ENCODE measurements at places on chromosomes 3 and 15.

- no peak for DNase-seq
These were observed 136.1 kb downstream of the CACNA1D start for GRCh38 chr3:53630547-53630946.

DNA sequence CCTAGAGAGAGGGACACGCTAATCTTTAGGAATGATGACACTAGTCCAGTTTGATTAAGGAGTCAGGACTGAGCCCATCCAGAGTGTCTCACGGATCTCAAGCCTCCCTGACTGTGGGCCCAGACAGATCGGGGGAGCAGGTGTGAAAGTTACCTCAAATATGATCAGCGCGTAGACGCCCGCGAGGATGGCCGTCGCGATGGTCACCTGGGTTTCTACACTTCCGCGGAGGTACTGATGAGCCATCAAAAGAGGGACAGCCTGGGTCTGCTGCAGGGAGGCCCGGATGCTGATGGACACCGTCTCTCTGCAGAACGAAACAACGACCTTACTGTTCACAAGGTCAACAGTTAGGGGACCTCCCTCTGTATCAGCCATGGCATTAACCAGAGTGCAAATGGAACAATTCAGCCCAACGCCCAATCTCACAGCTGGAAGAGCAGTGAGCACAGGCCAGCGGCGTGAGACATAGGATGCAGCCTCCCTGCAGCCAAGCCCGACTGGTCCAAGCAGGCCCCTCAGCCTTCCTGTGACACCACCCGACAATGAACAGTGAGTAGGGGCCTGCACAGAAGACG is 84.4 kb downstream of the OCA2 start:
- DNase-seq: no peak

DNA sequence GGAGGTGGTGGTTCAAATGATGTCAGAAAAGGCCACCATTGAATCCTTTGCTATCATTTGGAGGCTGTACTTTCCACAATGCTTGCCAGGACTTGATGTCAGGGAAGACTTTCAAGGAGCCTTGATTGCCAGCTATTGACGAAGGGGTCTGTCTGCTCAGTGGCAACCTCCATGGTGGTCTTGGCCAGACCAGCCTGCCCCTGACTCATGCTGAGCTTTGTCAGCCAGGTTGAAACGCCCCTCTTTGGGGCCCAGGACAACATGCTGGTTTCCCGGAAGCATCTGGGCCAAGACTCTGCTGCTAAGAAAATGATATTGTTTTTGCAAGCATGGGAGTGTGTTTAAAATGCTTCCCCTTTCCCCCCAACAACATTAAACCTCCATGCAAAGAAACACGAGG is 26.7 kb downstream of the CGNL1 start:
- no peak for DNase-seq

DNA sequence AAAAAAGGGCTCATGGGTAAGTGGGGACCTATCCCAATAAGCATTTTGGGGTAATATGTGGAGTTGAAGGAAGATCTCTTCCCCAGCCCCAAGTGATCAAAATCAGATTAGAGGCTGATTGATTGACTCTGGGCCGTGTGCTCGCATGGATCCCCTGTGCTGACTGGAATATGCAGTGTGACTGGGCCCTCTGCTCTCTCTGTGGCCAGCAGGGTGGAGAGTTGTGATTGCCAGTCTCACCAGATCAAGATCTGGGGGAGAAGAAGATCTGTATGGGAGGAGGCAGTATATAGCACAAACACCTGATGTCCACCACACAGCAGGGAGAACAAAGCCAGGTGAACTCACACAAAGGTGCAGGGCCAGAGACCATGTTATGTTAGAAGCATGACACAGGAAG is 8.8 kb downstream of the NUDT16 start:
- DNase-seq: no peak

DNA sequence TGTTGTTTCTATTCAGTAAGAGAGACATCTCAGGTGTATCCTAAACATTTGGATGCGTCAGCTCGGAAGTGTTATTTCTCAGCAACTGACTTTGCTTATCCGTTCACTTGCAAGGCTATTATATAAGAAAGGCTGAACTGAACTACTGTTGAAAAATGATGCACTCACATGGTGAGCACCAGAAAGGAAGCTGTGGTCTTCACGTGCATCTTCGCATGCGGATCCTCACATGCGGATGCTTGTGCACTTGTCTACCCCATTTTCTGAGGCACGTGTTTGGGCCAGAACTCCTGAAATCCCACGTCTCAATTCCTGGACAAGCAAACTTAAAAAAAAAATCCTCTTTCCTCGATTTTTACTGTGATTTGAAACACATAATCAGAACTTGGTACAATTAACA is 63.2 kb downstream of the PDZRN3 start:
- DNase-seq: no peak

GRCh38 chr3:181790561-181790960 is 78.8 kb downstream of the SOX2 start:
- DNase-seq: no peak

GRCh38 chr3:197460002-197460401 is 95.8 kb downstream of the BDH1 start:
- no peak for DNase-seq

GRCh38 chr3:23041918-23042696 is 161.0 kb upstream of the UBE2E2 start:
- no peak for DNase-seq

DNA sequence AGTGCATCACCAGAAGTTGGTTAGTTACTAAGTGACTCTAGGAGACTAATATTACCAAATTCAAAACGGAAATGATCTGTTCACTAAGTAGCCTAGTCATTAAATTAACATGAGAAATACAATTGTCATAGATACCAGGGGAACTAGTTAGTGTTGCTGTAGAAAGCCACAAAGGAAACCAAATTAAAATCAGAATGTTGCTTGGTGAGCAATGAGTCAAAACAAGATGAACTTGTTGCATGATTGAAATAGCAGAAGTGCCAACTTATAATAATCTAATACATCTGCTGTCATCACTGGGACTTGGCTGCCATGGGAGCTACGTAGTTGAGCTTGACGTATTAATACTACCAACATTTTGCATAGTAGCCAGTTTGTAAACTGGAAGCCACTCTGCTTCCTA is 458.1 kb downstream of the DIPK2A start:
- no peak for DNase-seq

- no peak for DNase-seq
These were observed 955.7 kb downstream of the TUSC7 start for GRCh38 chr3:117665296-117665695.

DNA sequence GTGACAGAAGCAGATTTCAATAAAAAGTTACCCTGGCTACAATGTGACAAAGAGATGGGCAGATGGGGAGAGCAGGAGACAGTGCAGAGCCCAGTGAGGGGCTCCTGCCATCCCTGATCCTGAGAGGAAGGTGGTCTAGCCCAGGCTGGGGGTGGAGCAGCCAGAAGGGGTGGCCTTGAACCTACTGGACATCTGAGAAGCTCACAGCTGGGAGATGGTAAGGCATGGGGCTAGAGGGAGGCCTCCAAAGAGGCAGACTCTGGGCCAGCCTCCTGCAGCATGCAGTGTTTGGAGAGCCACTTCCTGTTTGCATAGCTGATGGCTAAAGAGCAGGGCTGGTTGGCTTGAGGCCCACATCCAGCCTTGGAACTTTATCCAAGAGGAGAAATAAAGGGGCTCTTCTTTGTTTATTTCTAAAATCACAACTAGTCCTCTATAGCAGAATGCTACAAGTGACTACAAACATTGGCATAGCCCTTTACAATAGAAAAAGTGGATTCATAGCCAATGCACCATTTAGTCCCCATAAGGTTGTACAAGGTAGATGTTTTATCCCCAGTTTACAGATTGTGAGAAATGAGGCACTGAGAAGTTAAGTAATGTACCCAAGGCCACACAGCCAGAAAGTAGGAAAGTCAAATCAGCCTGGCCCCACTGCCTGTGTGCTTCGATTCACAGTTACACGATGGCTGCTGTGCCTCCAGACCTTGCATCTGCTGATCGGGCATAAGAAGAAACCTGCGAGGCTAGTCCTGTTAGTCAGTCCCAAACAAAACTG is 4.6 kb downstream of the EFCC1 start:
- DNase-seq: no peak

DNA sequence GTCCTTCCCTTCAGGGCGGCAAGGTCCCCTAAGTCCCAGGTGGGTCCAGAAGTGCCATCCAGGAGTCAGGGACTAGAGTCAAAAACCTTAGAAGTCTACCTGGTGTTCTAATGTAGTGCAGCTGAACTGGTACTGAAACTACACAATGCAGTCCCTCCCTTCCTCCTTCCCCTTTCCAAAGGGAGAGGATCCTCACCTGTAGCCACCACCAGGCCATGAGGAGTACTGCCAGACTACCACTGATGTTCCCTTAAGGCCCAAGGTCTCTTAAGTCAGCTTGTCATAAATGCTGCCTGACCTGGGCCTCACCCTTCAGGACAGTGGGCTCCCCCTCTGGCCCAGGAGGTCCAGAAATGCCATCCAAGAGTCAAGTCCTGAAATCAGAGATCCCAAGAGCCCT is 98.9 kb downstream of the ULK4 start:
- no peak for DNase-seq

DNA sequence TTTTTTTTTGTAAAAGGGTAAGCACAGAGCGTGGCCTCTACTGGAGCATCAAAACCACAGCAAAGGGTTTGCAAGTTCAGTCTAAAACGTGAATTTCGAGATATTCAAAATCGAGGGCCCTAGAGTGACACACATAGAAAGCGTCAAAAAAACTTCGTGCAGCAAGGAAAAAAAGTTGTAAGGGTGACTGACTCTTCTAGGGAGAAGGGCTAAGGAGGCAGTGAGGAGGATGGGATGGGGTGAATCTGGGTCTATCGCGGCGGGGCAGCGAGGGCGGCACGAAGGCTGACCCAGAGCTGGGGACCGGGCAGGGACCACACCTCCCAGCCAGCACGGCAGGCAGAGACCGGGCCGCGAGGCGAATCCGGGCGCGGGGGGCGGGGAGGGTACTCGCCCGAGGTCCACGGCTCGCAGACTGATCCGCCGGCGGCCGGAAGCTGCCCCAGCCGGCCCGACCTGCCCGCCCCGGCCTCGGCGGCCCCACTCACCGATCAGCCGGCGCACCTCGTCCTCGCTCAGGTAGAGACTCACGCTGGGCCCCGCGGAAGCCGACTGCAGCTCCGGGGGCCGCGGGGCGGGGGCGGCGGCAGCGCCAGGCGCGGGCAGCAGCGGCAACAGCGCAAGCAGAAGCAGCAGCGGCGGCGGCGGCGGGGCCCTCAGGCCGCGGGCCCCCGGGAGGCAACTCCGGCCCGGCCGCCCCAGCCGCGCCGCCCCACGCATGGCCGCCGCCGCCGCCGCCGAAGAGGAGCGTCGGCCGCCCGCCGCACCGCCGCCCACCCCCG is 533 bp downstream of the RYK start:
- DNase-seq: no peak

DNA sequence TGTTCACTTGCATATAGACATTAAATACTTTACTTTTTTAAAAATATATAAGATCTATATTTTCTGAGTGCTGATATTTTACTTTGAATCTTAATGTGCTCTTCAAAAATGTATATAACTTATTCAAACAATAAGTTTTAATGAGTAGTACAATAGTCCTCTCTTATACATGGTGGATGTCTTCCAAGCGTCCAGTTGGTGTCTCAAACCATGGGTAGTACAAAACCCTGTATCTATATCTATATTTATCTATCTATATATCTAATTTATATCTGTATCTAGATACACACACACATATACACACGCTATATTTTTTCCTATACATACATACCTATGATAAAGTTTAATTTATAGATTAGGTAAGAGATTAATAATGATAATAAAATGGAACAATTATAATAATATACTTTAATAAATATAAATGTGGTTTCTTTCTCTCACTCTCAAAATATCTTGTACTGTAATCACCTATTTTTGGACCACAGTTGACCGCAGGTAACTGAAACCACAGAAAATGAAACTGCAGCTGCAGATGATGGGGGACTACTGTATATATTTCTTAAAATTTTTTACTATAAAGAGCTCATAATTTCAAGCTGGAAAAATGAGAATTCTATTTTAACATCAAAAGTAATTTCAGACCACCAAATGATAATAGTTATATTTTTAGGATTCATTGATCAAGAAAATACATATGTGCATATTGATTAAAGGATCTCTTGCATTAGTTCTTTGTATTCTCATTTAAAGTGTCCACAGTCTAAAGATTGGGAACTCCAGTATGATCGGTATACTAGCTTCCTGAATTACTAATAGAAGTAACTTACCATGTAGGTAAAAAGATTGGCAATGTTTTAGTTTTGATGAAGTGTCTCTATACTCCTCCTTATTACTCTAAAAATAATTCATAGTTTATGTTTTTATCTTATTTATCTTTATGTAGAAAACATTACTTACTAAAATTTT is 215.1 kb upstream of the MLF1 start:
- no peak for DNase-seq

DNA sequence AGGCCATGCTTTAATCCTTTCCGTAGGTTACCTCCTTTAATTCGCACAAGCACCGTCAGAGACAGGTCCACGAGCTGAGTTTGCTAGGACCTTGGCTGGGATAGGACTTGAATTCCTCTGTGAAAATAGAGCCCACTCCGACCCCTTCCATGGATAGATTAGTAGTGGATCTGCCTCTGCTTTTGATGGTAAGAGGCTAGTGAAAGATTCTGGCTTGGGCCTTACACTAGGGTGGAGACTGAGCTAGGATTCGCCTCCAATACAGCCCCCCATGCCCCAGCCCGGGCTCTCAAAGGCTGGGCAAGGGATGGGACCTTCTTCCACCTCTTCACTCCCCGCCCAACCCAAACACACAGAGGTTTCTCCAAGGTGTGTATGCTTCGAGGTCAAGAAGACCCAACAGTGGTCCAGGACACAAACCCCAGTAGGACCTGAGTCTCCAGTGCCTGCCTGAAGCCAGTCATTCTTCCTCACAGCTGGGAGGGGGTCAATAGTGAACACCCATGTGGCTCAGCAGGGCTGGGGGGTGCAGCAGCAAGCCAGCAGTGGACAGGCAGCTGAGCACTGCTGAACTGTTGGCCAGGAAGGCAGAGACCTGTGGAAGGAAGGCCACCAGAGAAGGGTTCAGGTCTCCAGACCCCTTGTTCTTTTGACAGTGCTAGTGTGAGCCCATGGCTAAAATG is 75.7 kb downstream of the SPSB4 start:
- DNase-seq: no peak

GRCh38 chr15:82680200-82681102 is 29.2 kb downstream of the AP3B2 start:
- DNase-seq: no peak

GRCh38 chr3:147513785-147514184 is 104.6 kb downstream of the ZIC1 start:
- no peak for DNase-seq

- DNase-seq: no peak
These were observed 17.9 kb upstream of the LRRK1 start for GRCh38 chr15:100901296-100901695.

DNA sequence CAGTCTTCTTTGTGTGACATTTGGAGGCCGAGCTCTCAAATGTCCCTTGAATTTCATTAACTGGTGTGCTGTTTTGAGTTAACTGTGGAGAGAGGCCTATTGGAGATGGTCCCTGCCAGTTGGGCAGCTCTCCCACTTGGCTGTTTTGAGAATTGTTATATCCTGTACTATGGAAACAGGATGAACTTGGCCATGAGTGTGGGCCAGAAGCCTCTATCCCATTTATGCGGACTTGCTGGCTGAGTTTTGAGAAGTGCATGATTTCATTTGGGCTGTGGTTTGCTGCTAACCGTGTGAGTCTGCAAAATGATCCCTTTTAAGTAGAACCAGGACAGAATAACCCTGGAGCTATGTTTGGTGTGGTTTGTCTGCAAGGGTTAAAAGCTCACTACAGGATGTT is 366.0 kb downstream of the PTPRG start:
- peak; percentile 97 for DNase-seq

- no peak for DNase-seq
These were observed 5.0 kb downstream of the DCP1A start for GRCh38 chr3:53342353-53342752.

- DNase-seq: peak; percentile 43
These were observed 31.8 kb downstream of the FSTL1 start for GRCh38 chr3:120418866-120419490.

GRCh38 chr3:113097960-113098447 is 107.2 kb downstream of the GTPBP8 start:
- DNase-seq: peak; percentile 21

Measured in fibroblast of the conjunctiva (primary cell).